ENCODE measurements at places on chromosomes 16 and 17. TPM values are rescaled to one million over a fixed set of nuclear protein-coding genes. Genes with fewer than 3 reads are reported as not detected.

- peak; percentile 69 for DNase-seq
These were observed 197.7 kb upstream of the CIBAR2 start for GRCh38 chr16:85309656-85310587.

- DNase-seq = no peak
These were observed 197.5 kb downstream of the RPTOR start for GRCh38 chr17:80742091-80742490.

DNA sequence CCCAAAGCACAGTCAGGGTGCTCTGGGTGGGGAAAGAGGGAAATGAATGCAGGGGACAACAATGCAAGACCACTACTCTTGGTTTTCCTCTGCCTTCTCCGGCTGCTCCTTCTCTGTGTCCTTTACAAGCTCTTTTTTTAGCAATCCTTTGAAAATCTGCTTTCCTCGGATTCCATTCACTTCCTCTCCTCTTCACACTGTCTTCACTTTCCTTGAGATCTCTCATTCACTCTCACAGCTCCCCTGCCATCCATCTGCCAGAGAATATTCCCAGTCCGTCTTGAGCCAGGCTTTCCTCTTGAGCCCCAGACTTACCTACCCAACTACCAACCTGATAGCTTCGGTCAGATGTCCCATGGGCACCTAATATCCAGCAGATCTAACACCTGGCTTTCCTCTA, 11.0 kb upstream of the SPOP start:
- DNase-seq = no peak

DNA sequence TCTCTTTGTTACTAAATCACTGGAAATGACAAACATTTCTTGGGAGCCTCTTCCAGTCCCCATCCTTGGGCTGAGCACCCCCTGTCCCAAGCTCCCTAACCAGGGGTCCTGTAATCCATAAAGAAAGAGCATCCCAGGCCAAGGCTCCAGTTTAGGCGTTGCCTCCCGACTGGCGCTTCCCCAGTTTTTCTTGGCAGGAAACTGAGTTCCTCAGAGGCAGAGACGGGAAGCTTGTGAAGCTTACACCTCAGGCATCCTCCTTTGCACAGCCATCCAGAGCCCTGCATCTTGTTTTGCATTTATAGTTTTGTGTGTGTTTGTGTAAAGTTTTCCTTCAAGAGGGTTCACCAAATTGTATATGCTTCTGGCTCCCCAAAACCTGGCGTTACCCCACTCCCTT, 7.1 kb downstream of the COPZ2 start:
- DNase-seq = no peak

DNA sequence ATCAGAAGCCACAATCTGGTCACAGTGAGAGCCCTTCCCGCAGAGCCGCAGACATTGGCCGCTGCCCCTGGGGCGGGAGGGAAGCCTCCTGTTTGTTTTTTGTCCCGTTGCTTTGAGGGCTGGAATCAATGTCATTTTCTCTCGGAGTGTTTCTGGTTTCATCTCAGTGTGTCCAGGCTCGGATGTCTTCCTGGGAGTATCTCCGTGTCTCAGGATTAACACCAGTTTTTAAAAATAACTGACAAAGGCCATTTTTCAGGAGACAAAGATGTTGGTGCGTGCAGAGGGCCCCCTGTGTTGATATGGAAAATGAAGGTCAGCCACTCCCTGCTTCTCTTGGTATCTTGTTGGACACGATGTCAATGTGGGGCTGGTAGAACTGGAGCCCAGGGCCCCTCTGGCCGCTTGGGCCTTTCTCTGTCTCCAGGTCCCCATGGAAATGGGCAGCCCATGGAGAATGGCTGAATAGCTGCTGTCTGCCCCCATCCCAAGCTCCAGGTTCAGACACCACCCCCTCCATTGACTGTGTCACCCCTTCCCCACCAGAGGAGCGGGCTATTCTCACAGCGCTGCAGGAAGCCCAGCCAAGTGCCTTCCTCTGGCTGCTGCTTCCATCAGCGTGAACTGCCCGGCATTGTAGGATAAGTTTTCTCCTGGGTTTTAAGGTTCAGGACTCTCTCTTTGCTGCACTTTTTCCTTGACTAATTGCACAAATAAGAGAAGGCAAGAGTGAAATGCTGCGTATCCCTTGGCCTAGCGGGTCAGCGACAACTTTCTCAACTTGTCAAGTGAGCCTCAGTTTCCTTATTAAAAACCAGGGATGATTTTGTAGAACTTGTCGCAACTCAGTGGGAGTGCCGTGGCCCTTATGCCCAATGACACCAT, 72.2 kb upstream of the METTL9 start:
- no peak for DNase-seq

- no peak for DNase-seq
These were observed 65.0 kb downstream of the NCOR1 start for GRCh38 chr17:16150251-16150856.

GRCh38 chr17:35073991-35074627, 10.6 kb upstream of the RFFL start:
- DNase-seq = no peak

GRCh38 chr16:55834049-55834448, 1.2 kb upstream of the CES1 start:
- DNase-seq = no peak

DNA sequence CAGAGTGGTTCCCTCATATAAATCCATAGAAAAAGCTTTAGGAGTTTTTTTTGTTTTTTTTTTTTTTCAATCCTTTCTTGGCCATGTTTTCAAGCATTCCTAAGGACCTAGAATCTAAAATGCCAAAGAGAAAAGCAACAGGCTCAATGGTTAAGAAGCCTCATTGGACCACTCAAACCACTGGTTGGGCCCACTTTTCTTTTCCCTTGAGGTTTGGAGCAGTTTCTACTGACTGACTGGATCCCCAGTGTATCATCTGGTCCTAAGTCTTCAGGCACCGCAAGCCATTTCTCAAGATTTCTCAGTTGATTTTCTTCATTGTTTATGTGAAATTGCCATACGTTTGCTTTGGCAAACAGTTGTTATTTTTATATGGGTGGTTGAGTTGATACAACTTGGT, 14.4 kb downstream of the METTL9 start:
- DNase-seq = no peak

DNA sequence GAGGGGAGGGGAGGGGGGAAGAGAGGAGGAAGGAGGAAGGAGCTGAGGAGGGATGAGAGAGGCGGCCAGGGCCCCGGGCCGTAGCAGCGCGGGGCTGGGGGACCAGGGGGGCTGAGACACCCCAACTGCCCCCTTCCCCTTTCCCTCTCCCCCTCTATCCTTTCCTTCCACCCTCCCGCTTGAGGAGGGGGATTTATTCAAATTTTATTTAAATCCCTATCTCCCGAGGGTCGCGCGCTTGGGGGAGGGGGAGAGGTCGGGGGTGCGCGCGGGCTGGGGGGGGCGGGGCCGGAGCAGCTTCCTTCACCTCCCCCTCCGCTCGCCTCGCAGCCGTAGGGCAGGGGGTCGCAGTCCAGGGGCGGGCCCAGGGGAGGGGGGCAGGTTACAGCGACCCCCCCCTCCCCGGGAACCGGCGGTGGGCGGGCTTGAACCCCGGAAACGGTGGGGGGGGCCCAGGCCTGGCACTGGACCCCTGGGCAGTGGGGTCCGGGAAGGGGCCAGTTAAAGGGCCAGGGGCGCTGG, at the start of gene FBXL19:
FBXL19 (plus strand) TSS at position 19 of the 522 bp plus-strand sequence. CDS start 2,183 bp downstream, outside the sequence.
- DNase-seq = peak; percentile 70

DNA sequence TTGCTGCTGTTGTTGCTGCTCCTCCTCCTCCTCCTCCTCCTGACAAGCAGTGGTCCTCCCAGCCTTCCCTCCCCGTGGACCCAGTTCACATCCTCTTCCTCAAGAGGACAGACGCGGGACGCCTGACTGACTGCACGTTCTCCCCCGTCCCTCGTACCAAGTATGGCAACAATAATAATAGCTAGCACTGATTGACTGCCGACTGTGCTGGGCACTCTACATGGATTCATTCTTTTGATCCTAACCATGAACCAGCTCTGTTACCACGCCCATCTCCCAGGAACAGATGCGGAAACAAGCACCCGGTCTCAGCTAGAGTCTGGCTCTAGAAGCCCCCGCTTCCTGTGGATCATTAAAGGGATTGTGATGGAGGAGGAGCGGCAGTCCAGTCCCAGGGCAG, 78.0 kb downstream of the GNAO1 start:
- no peak for DNase-seq

DNA sequence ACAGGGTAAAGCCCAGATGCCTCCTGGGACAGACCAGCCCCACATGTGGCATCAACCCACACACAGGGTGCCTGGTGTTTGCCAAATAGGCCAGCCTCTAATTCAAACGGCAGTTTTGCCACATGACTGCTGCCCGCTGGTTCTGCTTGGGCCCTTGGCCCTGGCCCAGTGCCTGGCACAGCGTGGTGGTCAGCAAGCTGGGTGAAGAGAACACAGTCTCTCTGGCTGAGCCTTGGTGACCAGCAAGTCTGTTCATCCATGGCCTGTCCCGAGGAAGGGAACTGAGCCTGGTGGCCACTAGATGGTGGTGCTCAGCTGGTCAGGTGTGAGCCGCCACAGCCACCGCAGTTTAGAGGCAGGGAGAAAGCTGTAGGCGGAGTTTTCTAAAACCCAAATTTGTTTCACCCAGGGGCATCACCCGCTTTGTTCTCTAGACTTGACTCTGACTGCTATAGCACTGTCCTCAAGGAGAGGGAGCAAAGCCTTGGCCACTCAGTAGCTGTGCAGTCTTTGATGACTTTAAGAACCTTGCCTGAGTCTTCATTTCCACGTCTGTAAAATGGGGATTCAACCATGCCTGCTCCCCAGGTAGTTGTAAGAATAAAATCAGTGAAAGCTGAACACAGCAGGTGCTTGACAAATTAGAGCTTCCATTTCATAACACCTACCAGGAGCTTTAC, 4.7 kb upstream of the GFAP start:
- DNase-seq = peak; percentile 88

- DNase-seq = no peak
These were observed 76.9 kb upstream of the ZFHX3 start for GRCh38 chr16:73124665-73125375.

DNA sequence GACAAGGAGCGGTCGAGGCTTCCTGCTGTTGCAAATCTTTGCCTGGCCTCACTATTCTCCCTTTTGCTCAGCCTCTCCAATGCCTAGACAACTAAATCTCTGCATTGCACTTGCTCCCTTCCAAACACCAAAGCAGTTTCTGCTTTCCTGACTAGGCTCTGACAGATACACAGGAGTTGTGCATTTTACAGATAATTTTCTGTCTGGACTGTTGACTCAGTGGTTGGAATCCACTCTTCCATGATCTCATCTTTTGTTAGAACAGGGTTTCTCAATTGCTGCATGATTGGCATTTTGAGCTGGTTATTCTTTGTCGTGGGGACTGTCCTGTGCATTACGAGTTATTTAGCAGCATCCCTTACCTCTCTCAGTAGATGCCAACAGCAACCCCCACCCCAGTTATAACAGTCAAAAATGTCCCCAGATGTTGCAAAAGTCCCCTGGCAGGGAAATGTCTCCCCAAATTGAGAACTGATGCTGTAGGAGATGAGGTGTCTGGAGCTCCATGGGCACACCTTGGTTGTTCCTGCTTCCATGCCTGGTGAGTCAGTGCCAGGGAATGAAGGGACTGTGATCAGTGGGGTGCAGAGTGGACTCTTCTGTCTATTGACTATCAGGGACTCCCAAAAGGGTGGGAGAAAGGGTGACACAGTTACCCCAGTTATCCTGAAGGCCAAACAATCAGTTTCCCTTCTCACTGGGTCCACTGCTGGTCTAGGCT, 557.4 kb upstream of the PSMD7 start:
- no peak for DNase-seq

GRCh38 chr17:32488177-32488542, 1.4 kb downstream of the CDK5R1 start:
- DNase-seq = no peak

GRCh38 chr17:50035945-50036344, 20.0 kb upstream of the ITGA3 start:
- no peak for DNase-seq

DNA sequence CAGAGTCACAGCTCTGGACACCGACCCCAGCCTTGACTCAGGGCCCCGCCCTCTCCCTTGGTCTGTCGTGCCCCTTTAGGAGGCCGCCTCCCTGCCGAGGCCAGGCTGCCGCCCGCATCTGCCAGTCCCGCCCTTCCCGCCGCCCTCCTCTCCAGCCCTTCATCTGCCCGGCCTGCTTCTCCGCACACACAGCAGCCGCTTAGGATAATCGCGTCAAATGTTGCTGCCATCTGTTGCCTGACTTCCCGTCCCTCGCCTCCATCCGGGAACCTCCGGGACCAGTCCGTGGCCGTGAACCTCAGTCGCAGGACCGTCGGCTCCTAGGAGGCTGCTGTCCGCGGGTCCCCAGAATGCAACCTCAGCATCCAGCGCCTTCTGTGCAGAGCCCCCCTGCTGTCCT, 11.9 kb downstream of the GSE1 start:
- no peak for DNase-seq

DNA sequence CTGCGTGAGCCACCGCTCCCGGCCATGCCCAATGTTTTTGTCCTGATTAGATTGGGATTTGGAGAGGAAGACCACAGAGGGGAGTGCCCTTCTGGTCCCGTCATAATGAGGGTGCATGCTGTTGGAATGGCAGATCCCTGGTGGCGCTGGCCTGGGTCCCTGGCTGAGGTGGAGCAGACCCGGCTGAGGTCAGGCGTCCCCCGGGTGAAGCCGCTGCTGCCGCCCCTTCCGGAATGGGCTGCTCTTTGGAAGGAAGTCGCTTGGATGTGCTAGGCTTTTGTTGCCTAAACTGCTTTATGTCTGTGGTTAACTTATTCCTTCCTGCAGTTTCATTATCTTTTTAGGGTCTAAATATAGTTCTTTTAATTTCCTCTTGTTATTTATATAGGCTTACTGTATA, 120.3 kb upstream of the CHMP6 start:
- DNase-seq = no peak

GRCh38 chr17:7011942-7012254, 526 bp upstream of the RNASEK start:
- DNase-seq = no peak

DNA sequence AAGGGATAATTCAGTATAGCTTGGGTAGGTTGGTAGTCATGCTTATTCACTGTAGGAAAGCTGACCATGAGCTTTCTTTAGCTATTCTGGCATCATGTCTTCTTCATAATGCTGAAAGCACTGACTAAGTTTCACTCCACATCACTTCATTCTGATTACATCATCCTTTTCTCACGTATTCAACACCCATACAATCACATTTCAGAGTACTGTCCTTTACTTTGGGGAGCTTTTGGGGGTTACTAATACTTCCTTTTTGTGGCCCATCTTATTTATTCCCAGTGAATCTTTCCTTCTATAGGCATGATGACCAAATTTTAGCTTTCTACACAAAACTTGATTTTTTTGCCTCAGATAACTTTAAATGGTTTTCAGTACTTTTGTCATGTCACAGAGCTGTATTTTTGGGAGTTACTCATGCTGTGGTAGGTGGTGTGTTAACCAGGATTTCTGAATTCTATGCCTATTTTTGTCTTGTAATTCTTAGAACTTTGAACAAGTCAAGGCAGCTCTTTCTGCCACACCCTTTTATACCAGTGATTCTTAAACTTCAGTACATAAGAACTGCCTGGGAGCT, 23.5 kb downstream of the TADA2A start:
- no peak for DNase-seq

- DNase-seq = no peak
These were observed 320.0 kb upstream of the PSMD7 start for GRCh38 chr16:73976644-73977043.

TBC1D3I gene
- 0.30 TPM for total RNA-seq

CCDC154 gene
- total RNA-seq = 0.81 TPM

TRIM16 gene
- total RNA-seq = 35.1 TPM

RSL1D1 gene
- 101 TPM for total RNA-seq

TP53TG3F gene
- not detected for total RNA-seq

NEK8 gene
- total RNA-seq = 0.30 TPM

SLC16A11 gene
- total RNA-seq = 0.56 TPM

SLC5A2 gene
- not detected for total RNA-seq

SLC13A2 gene
- not detected for total RNA-seq

HIGD1B gene
- 17.4 TPM for total RNA-seq

SREBF1 gene
- total RNA-seq = 14.7 TPM

LHX1 gene
- total RNA-seq = not detected

Measured in Right ventricle myocardium superior (tissue), 1 donor.